Right lobe of liver (tissue), 6 donors: ENCODE measurements at places on chromosomes 16 and 17.

DNA sequence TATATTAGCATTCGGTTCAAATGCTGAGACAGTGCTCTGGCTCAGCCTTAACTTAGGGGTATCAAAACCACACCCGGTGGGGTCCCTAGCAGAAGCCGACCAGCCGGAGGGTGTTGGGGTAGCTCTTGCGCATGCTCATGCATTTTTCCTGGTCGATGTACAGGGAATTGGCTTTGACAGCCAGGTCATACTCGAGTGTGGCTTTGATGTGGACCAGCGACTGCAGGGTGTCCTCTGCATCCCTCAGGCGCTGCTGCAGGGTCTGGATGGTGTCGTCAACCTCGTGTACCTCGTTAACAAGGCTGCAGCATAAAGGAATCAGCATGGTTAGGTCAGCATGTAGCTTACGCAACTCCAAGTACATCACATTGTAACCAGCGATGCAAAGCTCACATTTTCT, 37.5 kb downstream of the TEKT3 start:
- no peak for DNase-seq

DNA sequence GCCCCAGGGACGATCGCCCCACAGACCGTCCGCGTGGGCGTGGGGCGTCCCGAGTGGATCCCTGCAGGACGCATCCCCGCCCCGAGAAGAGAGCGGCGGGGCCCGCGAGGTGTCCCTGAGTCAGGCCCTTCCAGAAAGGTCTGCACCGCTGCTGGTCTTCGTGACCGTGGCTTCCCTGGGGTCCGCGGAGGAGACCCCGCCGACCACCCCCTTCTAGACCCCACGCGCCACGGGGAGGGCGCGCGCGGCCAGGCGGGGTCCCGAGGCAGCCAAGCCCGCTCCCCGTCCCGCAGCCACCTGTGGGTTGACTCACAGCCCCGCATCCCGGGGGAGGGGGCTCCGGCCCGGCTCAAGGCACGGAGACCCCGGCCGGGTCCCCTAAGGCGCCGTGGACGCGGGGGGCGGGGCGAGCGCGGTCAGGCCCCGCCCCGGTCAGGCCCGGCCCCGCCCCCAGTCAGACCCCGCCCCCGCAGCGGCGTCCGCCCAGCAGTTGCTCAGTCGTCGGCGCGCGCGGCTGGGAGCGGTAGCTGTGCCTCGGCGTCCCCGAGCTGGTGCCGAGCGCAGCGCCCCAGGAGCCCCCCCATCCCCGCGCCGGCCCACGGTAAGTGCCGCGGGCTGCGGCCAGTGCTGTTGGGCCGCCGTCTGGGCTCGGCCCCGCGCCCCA, at the start of gene BAIAP3:
Gene BAIAP3, plus strand, starts transcription at position 497 of the 664 bp plus-strand sequence. CDS start 4,905 bp downstream, outside the sequence.
- DNase-seq: no peak

GRCh38 chr17:67830440-67830839, 5.1 kb downstream of the BPTF start:
- DNase-seq: no peak

- no peak for DNase-seq
Measured at GRCh38 chr17:48441231-48441711, 11.3 kb upstream of the SKAP1 start.

GRCh38 chr16:86118467-86119307, 219.7 kb downstream of the IRF8 start:
- DNase-seq: no peak

DNA sequence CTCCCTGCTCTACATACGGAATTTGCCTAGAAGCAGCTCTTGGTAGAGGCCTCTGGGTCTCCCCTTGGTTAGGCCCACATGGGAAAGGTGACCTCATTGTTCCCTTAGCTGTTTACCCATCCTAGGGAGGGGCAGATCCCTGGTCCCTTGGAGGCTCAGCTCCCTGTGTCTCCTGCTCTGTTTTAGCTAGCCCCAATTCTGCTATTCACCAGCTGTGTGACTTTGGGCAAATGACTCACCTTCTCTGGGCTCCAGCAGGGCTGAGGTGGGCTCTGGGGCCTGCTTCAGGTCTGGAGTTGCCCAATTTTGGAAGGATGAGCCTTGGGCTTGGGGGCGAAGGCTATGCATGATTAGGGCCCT, 3.9 kb downstream of the ABCC3 start:
- peak; percentile 32 for DNase-seq

- DNase-seq: no peak
Measured at GRCh38 chr17:36862116-36862920, 75.0 kb upstream of the LHX1 start.

GRCh38 chr16:51172368-51172767, 21.3 kb upstream of the SALL1 start:
- DNase-seq: no peak

DNA sequence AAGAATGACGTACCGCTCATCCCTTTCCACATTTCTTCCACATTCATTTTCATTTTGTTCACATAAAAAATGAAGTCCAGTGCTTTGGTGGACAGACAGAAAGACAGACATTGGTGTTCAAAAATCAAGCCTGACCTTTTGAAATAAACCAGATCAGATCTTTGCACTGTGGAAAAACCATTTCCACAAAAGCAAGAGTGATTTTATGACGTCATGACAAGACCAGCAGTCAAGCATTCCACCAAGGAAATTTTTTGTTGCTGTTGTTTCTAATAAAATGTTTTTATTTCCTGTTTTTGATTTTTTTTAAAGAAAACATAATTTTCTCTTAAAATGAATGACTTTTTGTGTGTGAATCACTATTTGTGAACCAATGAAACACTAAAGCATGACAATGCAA, 350.0 kb downstream of the KCNJ2 start:
- no peak for DNase-seq

GRCh38 chr16:69402439-69402838, 16.6 kb upstream of the TERF2 start:
- DNase-seq: no peak

DNA sequence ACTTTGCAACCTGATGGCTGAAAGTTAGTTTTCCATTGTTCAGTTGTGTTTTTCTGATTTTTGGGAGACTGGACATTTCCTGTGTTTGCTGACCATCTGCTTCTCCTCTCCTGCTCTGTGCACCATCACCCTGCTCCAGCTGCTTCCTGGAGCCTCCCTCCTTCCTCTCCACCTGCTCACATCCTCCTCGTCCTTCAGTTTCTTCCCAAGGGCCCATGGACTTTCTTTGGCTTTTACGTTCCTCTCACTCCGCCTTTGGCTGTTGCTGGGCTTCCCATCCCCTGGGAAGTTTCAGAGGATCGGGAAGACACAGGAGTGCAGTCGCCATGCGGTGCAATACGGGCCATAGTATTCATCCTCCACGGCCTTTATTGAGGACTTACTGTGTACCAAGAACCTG, 61.6 kb downstream of the TNFRSF13B start:
- no peak for DNase-seq

DNA sequence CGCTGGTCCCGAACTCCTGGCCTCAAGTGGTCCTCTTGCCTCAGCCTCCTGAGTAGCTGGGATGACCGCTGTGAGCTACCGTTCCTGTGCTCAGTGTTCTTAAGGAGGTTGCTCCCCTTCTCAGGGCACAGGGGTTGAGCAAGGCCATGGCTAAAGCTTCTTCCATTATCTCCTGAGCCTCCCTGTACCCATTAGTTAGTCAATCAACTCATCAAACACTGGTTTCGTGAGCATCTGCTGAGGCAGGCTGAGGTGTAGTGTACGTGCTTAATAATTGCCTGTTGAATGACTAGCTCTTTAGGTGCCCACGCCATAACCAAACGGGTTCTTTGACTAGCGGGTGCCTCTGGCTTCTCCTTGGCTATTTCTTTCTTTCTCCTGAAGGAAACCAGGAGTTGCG, 11.7 kb downstream of the SGCA start:
- no peak for DNase-seq

- DNase-seq: no peak
Measured at GRCh38 chr17:72693151-72693878, 399.2 kb downstream of the SLC39A11 start.

GRCh38 chr17:9529033-9529700, 46.5 kb downstream of the STX8 start:
- no peak for DNase-seq

DNA sequence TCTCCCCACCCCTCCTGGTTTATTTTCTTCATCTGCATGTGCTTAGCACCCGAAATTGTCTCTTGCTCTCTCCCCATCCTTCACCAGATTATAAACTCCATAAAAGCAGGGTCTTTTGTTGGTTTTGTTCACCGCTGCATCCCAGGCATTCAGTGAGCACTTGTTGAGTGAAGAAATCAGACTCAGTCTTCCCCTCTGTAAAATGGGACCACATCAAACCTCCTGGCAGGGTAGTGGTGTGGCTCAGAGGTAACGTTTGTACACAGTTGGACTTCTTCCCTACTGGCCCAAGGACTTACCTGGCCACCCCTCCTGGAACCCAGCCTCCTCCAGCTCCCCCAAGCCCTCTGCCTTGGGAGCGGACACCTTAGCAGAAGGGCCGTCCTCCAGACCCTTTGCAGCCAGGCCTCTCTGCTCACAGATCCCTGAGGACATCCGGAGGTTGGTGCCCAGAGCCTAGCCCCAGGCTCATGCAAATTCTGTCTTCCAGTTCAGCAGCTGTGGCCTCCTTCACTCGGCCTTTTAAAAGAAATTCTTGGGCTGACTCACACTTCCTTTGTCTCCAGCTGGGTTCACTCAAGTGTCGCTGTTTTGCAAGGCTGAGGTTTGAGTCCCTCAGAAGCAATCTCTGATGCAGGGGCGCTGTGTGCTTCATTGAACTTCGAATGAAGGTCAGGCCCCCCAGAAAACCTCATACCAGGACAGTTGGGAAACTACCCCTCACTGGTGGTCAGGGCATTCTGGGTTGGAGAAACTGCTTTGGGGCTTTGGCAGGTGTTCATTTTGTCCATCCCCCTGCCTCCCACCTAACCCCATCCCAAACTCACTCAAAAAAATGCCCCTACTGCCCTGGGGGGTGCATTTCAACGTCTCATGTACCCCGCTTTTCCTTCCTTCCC, 16.8 kb upstream of the RMI2 start:
- no peak for DNase-seq

- DNase-seq: no peak
Measured at GRCh38 chr17:69350911-69351310, 24.0 kb upstream of the ABCA5 start.

DNA sequence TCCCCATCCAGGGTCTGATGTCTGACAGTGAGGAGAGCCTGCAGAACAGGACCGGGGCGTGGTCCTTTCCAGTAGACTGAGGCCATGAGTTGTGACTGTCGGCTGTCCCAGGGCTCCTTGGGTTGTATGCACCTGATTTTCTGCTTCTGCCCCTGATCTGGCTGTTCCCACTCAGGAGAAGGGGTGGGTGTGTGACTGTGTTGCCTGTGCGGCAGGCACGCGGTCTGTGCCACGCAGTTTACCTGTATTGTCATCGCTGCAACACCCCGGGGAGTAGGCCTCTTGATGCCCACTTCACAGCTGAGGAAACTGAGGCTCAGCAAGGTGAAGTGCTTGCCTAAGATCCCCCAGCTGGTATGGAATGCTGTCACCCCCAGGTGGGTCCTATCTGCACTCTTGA, 1.4 kb downstream of the CRISPLD2 start:
- no peak for DNase-seq

DNA sequence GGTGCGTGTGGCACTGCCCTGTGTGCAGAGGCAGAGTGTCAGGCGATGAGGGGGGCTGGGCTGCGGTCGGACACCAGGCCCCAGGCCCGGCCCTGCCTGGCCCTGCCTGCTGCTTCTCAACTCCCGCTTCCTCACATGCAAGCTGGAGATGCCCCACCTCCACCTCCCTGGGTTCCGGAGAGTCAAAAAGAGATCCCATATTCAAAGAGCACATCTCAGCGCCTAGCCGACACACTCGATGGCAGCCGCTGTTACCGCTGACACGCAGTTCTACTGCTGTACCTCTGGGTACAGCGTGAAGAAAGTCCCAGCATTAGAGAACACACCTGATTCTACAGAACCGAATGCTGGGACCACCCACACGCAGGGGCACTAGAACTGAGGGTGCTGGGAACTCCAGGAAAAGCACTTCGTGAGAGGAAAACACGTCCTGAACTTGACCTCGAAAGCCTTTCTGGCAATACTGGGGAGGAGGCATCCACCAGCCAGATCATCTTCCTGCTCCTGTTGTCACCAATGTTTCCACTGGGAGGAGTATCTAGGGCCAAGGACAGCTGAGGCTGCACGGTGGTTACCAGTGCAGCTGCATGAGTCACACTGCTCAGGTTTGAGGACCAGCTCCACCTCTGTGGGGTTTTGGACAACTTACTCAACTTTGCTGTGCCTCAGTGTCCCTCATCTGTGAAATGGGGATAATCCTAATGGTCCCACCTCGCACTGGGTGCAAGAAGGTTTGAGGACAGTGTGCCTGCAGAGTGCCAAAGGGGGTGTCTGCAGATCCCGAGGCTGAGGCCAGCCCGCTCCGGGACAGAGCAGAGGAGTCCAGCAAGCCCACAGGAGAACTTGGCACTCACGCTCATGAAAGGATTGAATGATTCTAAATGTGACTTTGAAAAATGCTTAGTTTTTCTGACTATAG, 100.4 kb upstream of the DNAH17 start:
- no peak for DNase-seq

DNA sequence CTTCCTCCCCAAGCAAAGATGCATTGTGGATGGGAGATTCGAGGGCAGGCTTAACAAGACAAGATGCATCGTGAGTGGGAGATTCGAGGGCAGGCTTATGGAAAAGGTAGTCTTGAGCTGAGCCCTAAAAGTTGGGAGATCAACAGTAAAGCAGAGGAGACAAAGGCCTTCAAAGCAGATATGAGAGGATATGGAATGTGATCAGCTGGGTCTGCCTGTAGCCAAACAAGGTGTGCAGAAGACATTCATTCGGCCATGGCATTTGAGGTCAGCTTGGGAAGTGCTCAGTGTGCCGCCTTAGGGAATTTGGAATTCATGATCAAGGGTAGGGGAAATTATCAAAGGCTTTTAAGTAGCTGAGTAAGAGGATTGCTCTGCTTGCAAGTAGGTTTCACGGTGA, 39.5 kb downstream of the DNAH9 start:
- no peak for DNase-seq

DNA sequence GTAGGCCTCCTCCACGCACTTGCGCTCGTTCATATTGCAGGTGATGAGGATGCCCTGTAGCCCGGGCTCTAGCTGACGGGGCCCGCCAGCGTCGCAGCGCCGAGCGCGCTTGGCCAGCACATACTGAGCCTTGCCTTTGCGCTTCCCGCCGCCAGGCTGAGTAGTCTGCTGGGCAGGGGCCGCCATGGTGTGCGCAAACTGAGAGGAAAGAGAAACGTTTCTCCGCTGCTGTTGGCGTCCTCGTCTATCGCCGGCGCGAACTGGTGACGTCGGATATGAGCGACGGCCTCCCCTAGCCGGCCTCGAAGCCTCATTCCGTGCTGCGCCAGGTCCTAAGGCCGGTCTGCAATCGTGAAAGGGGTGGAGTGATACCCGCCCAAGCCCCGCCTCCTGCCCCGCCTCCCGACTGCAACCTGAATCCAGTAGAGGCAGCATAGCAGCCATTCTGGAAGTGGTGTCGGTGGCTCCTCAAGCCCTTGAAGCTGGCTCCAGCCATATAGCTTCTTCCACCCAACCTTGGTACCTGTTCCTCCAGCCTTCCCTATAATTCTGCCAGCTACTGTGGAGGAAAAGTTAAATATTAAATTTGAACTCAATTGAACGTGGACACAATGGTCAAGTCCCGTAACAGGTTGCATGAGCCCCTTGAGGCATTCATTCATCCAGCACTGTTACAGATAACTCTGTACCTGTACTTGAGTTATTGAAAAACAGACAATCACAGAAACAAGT, at the start of gene THUMPD1:
Gene THUMPD1, minus strand, starts transcription at position 265 of the 732 bp plus-strand sequence. Its CDS starts 79 bp downstream, at position 186.
- peak; percentile 98 for DNase-seq
